ENCODE measurements at places on chromosomes 2 and 18.

DNA sequence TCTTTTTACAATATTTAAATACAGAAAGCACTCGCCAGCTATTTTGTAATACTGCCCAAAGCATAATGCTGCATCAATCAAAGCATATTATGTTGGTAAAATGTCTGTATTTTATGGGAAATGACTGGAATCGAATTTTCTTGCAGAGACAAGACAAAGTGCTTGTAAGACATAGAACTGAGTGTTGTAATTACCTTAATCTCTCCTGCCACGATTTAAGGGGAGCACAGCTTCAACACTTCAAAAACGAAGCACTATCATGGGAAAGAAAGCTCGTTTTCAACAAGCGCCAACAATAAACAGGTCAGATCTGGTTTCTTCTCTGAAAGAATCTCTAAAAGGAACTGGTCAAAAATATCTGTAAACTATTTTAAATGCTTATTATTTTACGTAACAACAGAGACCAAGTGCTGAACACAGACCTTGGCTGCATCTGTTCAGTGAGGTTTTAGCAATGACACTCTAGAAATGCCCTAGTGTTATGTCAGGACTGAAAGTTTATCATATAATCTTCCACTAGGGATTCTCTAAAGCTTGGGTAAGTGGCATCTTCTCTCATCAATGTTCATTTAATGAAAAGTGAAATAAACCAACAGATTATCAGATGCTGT is 19.0 kb downstream of the RND3 start:
- DNase-seq = no peak

- no peak for DNase-seq
Measured at GRCh38 chr18:36711813-36712444, 116.9 kb downstream of the TPGS2 start.

GRCh38 chr2:189142893-189143759 is 36.4 kb downstream of the COL5A2 start:
- DNase-seq = peak; percentile 83

- DNase-seq = no peak
Measured at GRCh38 chr2:207327513-207327912, 161.8 kb upstream of the KLF7 start.

DNA sequence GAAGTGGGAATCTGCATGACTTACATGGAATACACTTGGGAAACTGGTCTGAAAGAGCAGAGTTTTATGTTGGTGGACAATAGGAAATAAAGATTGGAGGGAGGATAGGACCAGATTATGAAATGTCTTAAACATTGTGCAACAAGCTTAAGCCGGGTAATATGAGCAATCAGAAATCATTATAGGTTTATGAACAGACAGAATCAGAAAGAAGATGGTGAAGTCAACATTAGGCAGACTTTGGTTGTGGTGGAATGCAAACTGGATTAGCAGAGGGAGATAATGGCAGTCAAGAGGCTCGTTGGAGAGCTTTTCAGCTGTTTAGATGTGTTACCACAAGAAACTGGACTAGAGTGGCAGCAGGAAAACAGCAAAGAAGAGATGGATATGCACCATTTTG is 43.5 kb downstream of the CRIM1 start:
- DNase-seq = no peak

- DNase-seq = no peak
Measured at GRCh38 chr2:65636813-65637483, 204.5 kb upstream of the SPRED2 start.

GRCh38 chr2:164187121-164187520 is 434.2 kb downstream of the GRB14 start:
- DNase-seq = no peak

DNA sequence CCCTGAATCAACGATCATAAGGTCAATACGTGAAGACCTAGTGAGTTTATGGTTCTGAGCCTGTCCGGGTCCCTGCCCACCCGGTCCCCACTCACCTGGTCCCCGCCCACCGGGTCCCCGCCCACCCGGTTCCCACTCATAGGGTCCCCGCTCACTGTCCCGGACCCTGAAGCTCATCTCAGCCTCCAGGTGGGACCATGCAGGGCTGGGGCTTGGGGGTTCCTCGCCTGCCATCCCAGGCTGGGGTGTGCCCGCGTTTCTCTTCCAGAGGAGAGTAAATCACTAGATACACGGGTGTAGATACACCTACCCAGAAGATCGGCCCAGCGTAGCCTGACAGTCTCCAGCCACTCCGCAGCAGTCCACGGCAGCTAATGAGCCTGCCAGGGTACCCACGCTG is 131.5 kb downstream of the MBP start:
- DNase-seq = peak; percentile 40

- DNase-seq = no peak
Measured at GRCh38 chr2:64029116-64029665, 10.0 kb upstream of the VPS54 start.

DNA sequence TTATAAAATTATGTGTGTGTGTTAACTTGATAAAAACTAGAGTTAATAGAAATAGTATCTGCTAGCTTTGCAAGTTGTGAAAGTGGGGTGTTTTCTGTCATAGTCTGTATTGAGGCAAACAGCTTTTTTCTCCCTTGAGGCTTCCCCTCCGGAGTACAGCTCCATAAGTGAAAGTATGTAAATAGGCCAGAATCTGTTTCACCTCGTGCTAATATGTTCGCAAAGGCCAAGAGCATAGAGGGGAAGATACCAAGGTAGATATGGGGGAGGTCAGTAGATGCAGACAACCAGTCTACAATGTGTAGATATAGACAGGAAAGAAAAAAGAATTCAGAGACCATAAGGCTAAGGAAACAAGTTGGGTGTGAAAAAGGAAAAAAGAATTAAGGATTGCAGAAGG is 72.9 kb downstream of the PTRHD1 start:
- DNase-seq = no peak

GRCh38 chr2:126877861-126878565 is 20.7 kb upstream of the TEX51 start:
- DNase-seq = peak; percentile 33

DNA sequence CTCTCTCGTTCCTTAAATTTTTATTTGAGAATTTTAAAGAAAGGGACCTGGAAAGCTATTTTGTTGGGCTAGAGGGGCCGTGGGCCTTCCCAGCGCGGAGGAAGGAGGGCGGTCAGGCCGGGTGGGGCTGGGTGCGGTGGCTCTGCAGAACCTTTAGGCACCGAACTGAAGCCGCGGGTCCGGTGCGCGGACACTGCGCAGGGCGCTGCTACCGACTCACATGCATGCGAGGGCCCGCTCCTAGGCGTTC is 1.6 kb upstream of the TWIST2 start:
- DNase-seq = no peak

GRCh38 chr2:181456660-181457120 is 496 bp upstream of the ITGA4 start:
- DNase-seq = peak; percentile 78

- no peak for DNase-seq
Measured at GRCh38 chr2:27074738-27075565, 3.5 kb upstream of the EMILIN1 start.

DNA sequence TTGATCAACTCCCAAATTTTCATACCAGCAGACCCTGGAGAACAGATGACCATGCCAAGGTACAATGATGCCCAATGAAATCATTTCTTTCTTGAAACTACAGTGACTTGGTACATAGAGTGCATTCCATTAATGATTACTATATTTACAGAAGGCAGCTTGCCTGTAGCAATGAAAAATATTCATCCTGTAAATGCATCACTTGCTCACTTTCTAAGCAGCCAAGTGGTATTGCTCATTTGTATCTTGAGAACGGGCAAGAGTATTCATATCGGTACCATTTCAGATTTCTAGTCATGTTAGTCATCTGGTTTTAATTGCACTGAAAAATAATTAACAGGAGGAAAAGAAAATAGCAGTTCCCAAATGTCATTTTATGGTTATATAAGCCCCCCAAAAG is 59.6 kb downstream of the VIL1 start:
- DNase-seq = no peak

GRCh38 chr2:172673056-172673683 is 62.5 kb upstream of the RAPGEF4 start:
- no peak for DNase-seq

GRCh38 chr18:76819411-76820136 is 2.8 kb upstream of the ZNF236 start:
- no peak for DNase-seq

DNA sequence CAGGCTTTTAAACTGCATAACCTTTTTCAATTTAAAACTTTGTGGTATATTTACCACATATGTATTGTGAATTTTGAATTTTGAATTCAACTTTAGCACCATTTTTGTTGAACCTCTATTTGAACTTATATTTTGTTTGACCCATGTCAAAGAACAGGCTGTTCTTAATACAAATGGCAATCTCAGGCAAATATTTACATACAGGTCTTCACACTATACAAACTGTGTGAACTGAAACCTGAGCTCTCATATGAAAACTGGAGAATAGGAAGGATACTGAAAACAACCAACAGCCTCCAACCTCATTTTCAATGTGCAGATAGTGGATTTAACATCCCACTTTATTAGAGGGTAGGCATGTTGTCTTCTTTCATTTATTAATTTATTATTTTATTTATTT is 491.8 kb downstream of the KCNJ3 start:
- DNase-seq = no peak

GRCh38 chr2:181051861-181052522 is 71.6 kb downstream of the UBE2E3 start:
- DNase-seq = no peak

DNA sequence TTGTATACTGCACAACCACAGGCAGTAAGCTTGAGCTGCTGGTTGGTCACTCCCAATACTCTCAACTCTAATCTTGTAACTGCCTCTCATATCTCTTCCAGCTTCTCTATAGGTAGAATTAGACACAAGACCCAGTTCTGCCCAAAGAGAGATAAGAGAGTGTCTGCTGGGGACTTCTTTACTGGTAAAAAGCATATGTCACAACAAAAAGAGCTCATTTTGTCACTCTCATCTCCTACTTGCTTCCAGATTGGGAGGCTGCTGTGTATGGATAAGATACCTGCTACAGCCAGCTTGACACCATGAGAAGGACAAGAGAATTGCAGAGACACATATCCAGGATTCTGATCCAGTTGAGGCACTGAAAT is 165.2 kb downstream of the PTH2R start:
- no peak for DNase-seq

DNA sequence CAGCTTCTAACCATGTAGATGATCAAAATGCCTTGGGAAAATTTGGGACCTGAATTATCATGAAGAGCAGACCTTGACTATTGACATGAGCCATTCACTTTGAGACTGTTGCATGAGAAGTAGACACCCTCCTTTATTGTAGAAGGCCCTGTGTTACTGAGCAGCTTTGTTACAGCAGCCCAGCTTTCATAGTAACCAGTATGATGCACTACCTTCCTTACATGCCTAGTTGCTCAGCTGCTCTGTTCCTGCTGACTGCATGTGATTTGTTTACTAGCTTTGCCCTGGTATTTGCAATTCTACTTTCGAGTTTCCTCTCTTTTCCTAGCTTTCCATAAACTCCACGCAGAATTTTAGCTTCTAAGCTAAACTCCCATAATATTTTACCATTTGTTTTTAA is 11.2 kb upstream of the FN1 start:
- DNase-seq = no peak

DNA sequence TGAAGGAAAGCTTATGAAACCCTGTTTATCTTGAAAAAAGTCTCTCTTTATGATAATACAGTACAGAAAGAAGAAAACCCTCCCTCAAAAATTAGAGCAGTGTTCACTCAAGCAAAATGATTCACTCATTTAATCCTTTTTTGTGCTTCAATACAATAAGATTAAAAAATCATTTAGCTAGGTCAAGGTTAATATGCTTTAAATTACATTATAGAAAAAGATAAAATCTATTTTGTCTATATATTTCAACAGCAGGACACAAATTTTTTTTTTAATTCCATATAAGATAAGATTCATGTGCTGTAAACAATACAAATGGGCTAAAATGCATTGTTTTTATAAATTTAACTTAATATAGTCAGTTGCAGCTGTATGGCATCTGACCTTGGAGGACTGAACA is 176.9 kb downstream of the KCNE4 start:
- DNase-seq = no peak

DNA sequence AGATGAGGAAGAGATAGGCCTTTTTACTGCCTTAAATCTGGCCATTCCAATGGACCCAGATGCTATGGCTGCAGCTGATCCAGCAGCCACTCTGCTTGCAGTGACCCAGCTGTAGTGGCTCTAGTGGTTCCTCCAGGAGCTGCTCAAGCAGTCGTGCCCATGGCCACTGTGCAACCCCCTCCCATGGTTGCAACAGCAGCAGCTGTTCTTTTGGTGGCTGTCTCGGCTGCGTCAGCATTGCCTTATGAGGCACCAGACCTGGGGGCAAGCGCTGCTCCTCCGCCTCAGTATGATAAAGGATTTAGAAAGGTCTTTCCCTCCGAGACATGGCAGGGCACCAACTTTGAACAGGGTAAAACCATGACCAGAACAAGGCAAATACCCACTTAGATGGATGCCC is 384.9 kb upstream of the DCC start:
- DNase-seq = no peak

DNA sequence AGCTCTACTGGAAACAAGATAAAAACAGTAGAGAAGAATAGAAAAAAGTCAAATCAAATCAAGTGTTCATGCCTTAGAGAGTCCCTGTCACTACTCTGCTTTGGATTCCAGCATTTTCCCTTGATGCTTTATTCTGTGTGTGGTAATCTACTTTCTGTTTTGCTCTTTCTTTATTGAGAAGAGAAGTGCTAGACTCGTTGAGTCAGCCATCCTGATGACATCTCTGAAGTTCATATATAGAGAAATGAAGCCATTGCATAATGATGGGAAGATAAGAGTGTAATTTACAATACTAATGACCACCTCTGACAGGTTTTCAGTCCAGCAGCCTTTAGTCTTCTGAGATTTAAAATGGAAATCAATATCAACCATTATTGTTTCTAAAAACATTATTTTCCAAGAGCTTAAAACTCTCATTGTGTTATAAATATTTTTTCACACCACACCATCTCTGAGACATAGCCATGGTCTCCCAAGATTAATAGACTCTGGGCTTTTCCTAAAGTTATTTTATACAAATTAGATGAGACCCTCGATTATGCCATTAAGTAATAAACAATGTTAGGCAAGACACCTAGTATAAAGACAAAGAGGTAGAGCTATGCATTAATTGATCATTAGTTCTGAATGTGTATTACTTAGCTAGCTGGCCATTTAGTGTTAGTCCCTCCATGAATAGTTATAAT is 679.0 kb upstream of the ACVR2A start:
- no peak for DNase-seq

GRCh38 chr2:200158647-200159356 is 147.7 kb upstream of the SPATS2L start:
- DNase-seq = peak; percentile 72

DNA sequence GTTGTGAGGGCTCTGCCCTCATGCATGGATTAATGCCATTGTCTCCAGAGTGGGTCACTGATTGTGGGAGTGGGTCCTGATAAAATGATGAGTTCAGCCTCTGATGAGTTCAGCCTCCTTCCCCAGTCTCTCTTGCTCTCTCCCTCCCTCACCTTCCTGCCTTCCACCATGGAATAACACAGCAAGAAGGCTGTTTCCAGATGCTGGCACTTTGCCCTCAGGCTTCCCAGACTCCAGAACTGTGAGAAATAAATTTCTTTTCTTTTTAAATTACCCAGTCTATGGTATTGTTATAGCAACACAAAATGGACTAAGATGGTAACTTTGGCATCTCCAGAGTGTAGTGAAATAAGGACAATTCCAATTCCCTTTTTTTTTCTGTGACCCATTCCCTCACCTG is 47.1 kb upstream of the MAP4K3 start:
- DNase-seq = peak; percentile 59
